ENCODE measurements at places on chromosomes 6 and 20.

DNA sequence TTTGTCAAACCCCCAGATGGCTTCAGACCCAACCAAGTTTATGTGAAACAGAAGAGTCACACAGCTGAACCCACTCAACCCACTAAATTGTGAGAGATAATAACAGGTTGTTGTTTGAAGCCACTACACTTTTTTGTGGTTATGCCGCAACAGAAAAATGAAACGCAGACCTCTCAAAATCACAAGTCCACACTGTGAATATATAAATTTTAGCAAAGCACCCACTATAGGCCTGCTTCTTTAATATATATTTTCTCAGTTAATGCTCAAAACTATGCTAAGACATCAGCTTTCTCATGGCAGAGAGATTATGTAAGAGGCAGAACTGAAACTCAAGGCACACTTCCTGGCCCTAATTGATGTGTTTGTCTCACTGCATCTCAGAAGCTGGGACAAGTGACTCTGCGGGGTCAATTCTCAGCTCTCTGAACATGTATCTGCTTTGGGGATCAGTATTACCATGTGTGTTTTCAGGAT, 27.7 kb downstream of the MAP3K5 start:
- no peak for DNase-seq

- no peak for DNase-seq
These were observed 46.0 kb downstream of the AFDN start for GRCh38 chr6:167872538-167873210.

- no peak for DNase-seq
These were observed 26.2 kb upstream of the NCOA3 start for GRCh38 chr20:47475419-47476044.

- DNase-seq: no peak
These were observed 104.1 kb upstream of the BTN3A2 start for GRCh38 chr6:26260725-26261490.

GRCh38 chr6:45000833-45001232, 327.3 kb upstream of the RUNX2 start:
- no peak for DNase-seq

DNA sequence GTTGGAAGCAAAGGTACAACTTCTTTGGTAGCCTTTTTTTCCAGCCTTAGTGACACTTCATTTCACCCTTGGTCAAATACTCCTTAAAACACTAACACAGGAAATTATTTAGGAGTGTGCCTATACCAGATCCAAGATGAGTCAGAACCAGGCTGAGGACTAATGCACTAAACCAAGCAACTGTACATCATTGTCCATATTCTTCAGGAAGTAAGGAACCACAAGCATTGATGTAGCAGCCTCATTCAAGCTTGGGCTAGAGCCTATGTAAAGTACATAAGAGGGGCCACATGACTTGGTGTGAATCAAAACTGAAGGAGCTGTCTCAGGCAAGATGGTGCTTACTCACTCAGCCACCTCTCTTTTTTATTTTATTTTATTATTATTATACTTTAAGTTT, 20.7 kb upstream of the ADGB start:
- no peak for DNase-seq

DNA sequence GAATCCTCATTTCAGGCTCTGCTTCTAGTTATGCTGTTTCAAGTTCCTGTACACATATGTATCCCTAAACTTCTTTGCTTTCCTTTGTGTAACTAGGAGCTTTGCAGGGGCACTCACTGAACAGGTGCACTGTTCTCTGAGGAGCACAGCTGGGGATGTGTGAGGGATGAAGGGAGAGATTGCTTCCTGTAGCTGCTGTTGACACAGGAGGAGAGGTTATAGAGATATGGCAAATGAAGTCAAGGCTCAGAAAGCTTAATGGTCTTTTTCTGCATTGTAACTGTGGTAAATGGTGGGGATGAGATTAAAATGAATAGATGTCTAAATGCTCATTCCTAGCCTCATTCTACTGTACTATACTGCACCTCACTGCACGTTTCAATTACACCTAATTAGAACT, 454.3 kb downstream of the BTBD3 start:
- no peak for DNase-seq

DNA sequence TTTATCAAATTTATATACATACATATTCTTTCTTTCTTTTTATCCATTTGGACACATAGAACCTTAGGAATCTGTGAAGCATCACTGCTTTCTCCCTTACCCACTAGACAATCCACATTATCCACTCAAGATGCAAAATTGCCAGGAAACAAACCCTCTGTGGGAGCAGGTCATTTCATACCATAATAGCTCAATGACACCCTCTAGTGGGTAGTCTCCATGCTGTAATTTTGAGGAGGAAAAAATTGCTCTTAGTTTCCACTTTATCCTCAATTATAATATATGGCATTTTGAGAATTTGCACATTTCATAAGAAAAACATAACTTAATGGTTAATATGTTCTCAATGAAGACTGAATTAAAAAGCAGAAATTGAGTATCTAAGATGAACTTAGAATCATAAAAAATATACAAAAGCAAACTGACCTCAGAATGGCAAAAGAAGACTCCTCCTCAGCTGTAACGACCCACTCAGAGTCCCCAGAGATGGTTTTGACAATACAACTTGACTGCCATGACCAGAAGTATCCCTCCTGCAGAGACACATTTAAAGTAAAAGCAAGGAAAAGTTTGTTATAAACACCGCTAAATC, 164.1 kb downstream of the FRK start:
- DNase-seq: no peak

- DNase-seq: no peak
These were observed 17.4 kb upstream of the PRDM13 start for GRCh38 chr6:99589290-99589672.

DNA sequence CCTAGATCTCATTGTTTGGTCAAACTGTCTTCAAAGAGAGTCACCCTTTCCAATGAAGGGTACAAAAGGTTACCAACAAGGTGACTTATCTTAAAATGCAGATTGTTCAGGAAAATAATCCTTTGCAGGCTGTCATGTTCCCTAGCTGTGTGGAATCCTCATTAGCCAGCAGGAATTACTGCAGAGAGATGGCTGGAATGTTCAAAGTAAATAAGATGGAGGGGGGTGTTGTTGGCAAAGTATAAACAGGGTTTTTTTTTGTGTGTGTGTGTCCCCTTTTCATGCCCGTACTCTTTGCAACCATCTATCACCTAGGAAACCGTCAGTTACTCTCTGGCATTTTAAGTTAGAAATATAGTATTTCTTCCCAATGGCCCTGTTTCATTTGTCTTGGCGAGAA, 6.5 kb downstream of the NEDD9 start:
- no peak for DNase-seq

- DNase-seq: no peak
These were observed 19.2 kb upstream of the TSPYL1 start for GRCh38 chr6:116298973-116299372.

Measured in 8988T (cell line).